Foreskin keratinocyte (primary cell): ENCODE measurements at places on chromosomes 16 and 17. TPM values are rescaled to one million over a fixed set of nuclear protein-coding genes. Genes with fewer than 3 reads are reported as not detected.

DNA sequence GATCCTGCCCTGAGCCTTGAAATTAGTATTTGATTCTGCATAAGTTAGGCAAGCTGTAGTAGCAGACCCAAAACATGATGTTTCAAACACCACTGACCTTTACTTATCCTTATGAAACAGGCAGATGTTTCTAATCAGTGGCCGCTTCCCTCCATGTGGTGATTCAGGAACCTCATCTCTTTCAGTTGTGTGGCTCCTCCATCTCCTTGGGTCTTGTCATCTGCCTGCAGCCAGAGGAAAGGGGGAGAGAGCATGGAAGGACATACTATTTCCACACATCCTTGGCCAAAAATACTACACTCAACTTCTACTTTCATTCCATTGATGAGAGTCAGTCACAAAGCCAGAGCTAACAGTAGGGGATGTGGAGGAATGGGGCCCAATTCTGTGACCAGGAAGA is 41.6 kb upstream of the IRX6 start:
- no peak for DNase-seq

GRCh38 chr16:9670033-9670432 is 512.2 kb downstream of the GRIN2A start:
- no peak for DNase-seq

- DNase-seq = no peak
These were observed 18.2 kb downstream of the PGS1 start for GRCh38 chr17:78396441-78397337.

- no peak for DNase-seq
These were observed 81.0 kb upstream of the BRD7 start for GRCh38 chr16:50449800-50450199.

GRCh38 chr17:43881181-43881580 is 26.2 kb downstream of the MPP2 start:
- no peak for DNase-seq

DNA sequence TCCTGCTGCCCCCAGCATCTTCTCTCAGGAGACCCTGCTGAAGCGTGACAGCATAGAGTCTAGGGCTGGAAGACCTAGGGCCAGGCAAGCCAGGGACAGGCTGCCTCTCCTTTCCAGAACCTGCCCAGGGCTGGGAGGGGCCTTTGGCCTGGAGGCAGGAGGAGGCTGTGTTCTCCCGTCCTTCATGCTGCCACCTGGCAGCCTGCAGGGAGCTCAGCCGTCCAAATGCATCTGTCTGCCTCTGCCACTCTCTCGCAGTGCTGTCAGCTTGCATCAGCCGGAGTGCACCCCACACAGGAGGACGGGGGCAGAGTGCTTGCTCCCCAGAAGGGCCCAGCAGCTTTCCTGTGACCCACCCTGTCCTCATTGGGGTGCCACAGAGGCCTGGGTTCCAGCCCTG is 31.3 kb downstream of the ARHGAP23 start:
- DNase-seq = no peak

DNA sequence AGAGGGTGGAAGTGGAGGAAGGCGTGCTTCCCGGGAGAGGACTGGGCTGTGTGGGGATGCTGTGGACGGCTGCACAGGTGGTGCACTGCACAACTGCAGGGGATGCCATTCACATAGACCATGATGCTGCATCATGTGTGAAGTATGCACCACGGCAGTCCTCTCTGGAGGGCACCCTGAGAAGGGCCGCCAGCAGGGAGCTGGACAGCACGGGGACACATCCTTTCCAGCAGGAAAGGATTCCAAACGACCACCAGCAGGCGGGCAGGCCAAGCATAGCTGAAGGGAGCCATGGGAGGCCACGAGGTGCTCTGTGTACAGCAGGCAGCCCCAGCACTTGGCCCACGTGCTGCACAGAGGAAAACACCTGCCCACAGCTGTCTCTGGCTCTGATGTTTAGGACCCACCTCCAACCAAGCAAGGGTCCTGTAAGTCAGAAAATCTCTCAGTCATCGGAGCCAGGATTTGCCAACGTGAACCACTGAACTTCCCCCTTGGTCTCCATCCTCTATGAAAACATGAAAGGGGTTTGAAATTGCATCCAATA is 10.1 kb downstream of the ACTG1 start:
- no peak for DNase-seq

EME1 gene
- polyA plus RNA-seq = 8.5 and 9.7 TPM in 2 replicates

SPNS2 gene
- polyA plus RNA-seq = 0.22 and 0.47 TPM in 2 replicates

CDH11 gene
- 2.7 and 2.8 TPM in 2 replicates for polyA plus RNA-seq

CD300LB gene
- polyA plus RNA-seq = not detected in 2 replicates
